Cardiac muscle cell (in vitro differentiated cells and primary cell): ENCODE measurements at places on chromosomes 1 and 21.

GRCh38 chr1:110460253-110461220 is 9.6 kb downstream of the PROK1 start:
- DNase-seq: peak; percentile 81

DNA sequence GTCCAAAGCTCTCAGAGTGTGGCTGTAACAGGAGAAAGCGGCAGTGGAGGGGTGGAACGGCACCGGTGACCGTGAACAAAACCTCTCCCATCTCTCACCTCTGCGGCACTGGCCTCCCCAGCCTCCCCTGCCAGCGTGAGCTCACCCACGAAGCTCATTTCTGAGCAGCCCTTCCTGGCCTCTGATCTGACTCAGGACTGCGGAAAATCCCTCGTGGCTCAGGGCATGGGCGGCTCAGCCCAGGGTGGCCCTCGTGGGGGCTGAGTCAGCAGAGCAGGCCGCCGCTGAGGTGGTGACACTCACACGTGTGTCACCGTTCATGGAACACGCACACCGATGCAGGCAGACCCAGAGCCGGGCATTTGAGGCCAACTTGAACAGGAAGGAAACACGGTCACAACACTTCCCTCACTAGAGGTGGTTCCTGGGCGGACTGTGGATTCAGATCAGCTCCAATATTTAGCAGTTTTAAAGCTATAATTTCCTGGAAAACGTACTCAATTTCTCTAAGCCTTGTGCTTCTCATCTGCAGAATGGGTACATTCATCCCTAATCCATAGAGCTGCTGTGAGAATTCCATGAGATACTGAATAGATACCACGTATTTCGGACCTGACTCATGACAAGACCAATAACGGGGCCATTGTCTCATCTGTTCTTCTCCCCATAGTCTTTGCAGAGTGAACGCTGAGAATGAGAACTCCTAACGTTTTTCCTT is 115.0 kb upstream of the TMPRSS2 start:
- DNase-seq: no peak

- no peak for DNase-seq
These were observed 3.7 kb upstream of the DDX20 start for GRCh38 chr1:111751906-111752575.

DNA sequence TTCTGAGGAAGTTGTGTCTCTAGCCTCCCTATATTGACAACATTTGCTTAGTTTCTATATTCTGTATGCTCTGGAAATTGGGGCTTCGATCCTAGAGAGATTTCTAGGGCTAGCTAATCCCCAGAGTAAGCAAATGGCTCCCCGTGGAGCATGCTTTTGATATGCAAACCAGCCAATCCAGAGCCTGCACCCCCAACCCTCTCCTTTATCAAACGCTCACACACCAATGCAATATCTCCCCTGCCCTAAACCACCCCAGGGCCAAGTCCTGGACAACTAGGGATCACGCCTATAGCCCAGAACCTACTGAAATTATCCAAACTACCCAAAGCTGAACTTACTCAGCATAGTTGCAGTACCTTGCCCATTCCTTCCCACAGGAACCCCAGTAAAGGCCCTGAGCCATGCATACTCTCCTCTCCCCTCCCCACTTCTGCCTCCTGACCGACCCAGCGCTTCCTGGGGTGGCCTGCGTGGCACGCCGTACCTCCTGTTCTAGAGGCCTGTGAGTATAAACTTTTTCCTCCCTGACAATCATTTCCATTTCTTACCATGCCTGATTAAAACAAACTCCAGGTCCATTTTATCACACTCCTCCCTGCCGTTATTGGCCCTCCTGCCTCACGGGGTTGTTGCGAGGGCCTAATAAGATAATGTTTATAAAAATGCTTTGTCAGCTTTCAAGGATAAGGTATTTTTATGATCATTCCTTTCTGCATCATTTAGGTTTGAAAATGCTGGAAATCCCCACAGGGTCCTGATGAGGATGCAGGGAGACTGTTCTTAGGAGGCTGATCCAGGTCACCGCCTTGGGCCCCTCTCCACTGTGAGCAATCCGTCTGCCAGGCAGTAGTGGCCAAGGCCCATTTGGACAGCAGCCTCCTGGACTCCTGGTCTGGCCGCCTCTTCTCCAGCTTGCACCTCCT is 102.7 kb downstream of the TENT5C start:
- no peak for DNase-seq

DNA sequence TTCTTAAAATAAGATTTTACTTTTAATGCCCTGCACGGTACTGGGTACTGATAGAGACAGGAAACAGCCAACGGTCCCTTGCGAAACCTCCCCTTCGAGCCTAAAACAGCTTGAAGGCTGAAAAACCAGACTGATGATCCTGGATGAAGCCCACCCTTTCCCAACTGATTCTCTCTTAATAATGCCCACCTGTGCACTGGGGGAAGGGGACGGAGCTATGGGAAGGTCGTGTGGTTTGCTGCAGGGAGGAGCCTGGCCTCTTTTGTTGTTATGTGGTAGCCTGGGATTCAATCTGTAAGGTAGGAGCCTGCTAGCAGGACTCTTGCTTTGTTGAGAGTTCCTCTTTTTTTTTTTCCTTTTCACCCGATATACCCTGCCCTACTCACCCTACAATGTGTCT is 25.6 kb downstream of the SAMSN1 start:
- no peak for DNase-seq

DNA sequence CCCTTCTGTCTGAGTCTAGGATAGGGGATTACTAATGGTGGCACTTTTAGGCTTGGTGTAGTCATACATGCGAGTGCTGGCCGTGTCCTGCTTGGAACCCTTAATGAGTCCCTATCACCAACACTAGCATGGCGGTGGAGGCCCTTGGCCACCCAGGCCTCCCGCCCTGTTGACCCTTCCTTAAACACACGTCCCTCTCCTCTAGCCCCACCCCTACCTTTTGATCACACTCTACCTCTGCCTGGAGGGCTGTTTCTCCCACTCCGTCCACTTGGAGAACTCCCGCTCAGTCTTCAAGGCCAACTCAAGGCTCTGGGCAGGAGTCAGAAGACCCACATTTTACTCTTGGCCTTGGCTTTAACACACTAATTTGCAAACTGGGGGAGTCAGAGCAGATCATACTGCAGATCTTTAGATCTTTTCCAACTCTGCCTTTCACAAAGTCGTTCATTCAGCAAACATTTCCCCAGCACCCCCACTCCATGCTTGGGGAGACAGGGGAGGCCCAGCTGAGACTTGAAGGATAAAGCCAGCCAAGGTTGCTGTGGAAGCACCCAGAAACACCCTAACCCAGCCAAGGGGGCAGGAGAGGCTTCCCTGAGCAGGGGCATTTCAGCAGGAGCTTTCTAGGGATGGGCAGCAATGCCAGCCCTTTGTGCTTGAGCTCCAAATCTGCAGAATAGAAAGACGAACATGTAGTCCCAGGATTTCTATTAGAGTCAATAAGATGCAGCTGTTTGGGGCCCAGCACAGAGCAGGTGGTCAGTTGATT is 1.9 kb downstream of the PODN start:
- no peak for DNase-seq

DNA sequence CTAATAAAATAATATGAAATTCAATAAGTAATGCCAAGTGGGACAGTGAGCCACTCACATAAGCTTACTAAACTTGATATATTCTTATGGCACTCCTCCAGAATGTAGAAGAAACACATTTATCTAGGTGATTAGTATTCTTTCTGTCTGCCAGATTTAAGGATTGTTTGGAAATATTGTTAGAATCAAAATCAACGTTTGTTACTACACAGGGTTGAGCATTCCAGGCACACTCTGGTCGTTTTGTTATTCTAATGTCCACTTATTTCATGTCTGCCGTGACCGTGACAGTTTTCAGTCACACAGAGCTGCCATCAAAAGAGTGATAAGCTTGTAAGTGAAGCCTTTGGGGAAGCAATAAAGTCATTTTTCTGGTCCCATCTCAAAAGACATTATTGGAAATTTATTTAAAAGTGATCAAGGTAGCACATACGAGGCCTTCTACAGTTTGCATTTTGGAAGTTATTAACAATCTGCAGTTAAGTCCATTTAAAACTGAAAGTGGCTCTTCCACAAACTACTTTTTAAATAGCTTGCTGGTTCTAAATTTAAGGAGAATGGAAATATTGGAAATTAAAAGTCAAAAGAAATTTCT is 38.0 kb downstream of the NFIA start:
- peak; percentile 21 for DNase-seq

- DNase-seq: no peak
These were observed 12.9 kb upstream of the NUF2 start for GRCh38 chr1:163308811-163309210.

DNA sequence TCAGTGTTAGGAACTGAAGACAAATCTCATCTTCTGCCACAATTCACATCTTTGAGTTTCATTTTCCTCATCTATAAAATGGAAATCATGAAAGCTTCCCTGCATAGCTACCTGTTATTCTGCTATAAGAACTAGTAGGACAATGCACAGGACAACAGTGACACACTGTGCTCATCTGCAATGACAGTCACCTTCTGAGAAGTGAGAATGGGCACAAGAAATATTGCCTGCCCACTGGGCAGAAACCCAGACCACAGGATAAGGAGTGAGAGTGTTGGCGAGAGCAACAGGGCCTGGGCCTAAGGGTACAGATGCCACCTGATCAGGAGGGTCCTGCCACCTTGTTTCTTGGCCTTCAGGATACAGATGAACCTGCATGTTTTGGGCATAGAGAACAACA is 23.3 kb upstream of the ARTN start:
- DNase-seq: no peak

GRCh38 chr1:14522077-14522925 is 76.2 kb upstream of the KAZN start:
- no peak for DNase-seq

DNA sequence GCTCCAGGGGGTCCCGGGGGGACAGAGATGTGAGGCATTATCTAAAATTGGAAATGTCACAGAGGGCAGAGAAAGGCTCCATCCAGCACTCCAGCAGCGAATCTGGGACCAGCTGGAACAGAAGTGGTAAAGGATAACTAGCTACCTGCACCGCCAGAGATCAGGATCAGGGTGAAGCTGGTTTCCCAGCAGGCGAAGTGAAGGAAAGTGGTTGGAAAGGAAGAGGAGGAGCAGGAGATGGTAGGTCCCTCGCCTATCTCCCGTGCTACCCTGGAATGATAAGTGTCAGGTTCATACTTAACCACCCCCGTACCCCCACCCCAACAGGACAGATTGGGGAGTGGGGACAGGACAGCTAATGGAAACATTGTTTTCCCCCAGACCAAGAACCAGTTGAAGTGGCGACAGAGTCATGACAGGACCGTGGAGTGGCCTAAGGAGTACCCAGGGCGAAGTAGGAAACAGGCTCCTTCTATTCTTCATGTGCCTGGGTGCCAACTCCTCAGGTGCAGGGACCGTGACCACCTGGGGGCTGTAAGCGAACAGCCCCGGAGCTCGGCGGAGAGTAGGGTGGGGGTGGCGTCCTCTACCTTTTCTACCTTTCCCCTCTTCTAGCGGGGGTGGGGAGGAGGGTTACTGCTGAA is 717 bp downstream of the B4GALT3 start:
- no peak for DNase-seq

DNA sequence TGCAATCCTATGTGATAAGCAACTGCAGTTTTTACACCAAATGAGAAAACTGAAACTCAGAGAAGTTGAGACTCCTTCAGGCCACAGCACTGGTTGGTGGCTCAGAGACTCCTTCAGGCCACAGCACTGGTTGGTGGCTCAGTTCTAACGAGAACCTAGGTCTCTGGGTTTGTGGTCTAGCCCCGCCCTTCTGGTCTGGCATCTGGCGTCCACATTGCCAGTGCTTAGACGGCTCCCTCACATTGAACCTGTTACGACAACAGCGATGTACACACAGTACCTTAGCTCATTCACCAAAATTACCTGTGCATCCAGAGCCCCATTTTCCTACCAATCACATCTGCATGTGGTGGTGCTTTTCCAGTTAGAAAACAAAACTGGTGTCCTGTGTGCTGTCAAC is 66.1 kb downstream of the NID1 start:
- DNase-seq: no peak

DNA sequence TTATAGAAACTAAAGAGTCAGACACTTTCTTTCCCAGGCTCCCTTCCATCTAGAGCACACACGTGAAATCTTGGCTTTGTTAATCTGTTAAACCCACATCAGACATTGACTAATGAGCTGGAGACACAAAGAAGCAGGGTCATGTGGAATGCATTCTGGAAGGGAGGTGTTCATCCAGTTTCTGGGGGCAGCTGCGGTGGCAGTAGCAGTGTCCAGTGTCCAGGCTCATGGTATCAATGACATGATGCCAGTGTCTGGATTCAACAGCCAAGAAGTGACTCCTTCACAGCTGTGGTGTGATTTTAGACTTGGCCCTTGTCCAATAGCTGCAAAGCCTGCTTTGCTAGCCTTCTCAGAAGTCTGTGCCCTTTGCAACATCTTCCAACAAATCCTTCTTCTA is 95.2 kb downstream of the NTPCR start:
- DNase-seq: peak; percentile 48

DNA sequence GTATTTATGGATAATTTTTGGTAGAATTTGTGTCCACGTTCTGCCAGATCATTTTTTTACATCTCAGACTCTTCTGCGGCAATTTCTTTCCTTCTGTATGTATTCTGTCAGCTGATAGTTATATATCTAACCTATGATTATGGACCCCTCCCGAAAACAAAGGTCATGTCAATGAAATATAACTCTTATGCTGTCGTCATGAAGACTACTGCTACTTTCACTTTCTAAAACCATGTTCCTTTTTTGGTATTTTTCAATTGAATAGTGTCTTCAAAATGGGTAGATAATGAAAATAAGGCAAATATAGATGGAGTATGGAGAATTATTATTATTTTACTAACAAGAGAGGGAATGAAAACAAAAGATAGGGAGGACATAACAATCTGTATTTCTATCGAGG is 3.2 kb downstream of the ANGPTL1 start:
- DNase-seq: peak; percentile 38

- DNase-seq: no peak
These were observed 109.6 kb downstream of the PLPP3 start for GRCh38 chr1:56469640-56470371.

DNA sequence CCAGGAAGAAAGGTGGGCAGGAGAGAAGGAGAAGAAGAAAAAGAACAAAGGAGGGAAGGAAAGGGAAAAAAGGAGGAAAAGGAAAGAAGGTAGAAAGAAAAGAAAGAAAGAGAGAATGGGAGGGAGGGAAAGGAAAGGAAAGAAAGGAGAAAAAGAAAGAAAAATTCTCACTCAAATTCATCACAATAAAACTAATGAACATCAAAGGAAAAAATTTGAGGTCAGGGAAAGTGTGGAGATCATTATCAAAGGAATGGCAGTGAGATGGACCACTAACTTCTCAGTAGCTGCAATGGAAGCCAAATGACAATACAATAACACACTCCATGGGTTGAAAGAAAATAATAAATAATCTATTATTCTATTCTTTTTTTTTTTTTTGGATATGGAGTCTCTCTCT is 48.0 kb upstream of the JAK1 start:
- no peak for DNase-seq

DNA sequence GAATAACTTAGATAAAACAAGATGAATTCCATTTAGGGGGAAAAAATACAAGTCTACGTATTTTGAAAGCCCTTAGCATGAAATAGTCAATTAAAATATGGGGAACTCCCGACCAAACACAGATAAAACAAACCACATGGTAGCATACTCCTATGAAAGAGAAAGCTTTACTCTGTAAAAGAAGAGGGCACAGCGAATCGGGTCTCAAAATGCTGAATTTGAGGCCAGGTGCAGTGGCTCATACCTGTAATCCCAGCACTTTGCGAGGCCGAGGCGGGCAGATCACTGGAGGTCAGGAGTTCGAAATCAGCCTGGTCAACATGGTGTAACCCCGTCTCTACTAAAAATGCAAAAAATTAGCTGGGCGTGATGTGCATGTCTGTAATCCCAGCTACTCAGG is 116.9 kb upstream of the TIAM1 start:
- DNase-seq: no peak
